ENCODE measurements at places on chromosomes 4 and X.

GRCh38 chr4:76058888-76059426 is 15.6 kb upstream of the ART3 start:
- no peak for DNase-seq

GRCh38 chr4:153725831-153726154 is 34.0 kb downstream of the RNF175 start:
- DNase-seq = no peak

DNA sequence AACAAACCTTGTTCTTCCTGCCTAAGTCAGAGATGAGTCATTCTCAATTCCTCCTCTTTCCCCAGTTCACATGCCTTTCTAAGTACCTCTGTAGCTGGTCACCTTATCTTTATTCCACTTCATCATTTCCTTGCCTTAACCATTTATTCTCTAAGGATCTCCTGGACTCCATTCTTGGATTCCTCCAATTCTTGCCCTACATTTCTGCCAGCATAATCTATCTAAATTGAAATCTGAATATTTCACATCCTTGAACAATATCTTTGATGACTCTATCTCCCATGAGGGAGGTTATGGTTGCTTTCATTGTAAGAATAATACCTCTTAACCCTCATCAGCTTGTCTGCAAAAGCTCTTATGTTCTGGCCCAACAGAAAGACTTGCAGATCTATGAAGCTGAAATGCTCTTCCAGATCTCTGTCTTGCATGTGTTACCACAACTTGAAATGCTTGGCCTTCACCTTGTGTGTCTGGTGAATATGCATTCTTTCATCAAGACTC is 28.6 kb upstream of the PDE5A start:
- no peak for DNase-seq

GRCh38 chrX:63250253-63250868 is 100.8 kb downstream of the SPIN4 start:
- peak; percentile 8 for DNase-seq

- DNase-seq = no peak
These were observed 14.2 kb downstream of the EFNB1 start for GRCh38 chrX:68842781-68843581.

DNA sequence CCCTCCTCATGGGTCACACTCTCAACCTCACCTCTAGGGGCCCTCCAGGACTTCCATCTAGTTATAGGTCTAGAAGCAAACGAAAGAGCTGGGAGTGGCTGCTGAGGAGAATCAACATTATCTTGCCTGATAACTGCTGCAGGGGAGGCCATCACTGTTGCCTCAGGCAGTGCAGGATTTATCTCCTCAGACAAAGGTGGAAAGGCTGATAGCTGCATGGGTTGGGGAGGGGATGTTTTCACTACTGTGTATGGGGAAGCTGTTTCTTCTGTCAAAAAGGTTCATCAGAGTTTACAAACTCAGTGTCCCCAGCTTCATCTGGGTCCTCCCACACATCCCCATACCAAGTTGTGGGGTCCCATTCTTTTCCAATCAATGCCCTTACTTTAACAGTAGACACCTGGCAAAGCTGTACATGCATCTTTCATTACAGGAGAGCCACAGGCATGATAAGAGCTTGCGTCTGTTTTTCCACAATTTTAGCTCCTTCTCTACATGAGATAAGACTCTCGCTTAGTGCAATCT is 17.6 kb upstream of the PRDM8 start:
- no peak for DNase-seq

DNA sequence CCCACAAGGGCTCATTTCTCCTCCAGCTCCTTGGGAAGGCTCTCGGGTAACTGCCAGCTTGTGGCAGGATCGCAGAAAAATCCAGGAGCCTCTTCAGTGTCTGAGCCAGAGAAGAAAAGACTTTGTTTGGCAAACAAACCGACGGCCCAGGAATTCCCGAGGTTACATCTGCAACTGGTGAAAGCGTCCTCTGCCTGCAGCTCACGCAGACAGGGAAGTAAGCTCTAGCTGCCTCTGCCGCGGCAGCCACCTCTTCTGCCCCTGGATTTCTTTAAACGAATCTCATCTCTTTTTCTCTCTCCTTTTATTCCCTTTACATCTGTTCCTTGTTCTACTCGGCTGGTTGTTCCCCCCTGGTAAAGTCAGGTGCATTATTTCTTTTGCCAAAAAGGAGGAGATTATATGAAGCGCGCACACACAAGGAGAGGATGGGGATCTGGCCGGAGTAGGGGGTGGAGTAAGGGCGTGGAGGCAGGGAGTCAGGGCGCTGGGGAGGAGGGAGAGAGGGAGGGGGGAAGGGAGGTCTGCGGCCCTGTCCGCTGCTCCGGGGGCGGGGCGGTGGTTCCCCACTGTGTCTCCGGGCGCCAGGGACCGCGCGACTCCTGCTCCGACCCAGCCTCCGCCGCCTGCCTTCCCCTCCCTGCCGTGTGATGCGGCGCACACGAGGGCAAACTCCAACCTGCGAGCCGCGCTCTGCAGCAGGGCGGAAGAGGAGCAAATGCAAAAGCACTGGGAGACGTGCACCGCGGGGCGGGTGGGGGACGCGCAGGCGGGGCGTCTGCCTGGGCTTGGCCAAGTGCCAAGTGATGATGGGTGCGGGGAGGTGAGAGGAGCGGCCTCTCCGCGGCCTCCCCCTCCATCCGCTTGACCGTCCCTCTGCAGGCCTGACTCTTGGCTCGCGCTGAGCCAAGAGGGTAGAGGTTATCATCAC is at the start of gene DCHS2:
Gene DCHS2, minus strand, starts transcription at position 459 of the 931 bp plus-strand sequence. Its CDS starts 444 bp downstream, at position 15.
- DNase-seq = peak; percentile 14

DNA sequence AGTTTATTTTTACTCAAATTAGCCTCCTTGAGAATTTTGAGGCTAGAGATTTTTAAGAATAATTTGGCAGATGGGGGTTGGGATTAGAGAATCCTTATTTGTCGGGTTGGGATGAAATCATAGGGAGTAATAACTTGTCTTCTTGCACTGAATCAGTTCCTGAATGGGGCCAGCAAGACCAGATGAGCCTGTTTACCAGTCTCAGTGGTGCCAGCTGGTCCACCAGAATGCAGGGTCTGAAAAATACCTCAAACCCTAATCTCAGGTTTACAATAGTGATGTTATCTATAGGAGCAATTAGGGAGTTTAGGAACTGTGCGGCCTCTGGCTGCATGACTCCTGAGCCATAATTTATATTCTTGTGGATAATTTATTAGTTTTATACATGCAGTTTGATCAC is 705.9 kb upstream of the AGA start:
- DNase-seq = no peak

- DNase-seq = no peak
These were observed 18.4 kb upstream of the CC2D2A start for GRCh38 chr4:15451181-15451865.

DNA sequence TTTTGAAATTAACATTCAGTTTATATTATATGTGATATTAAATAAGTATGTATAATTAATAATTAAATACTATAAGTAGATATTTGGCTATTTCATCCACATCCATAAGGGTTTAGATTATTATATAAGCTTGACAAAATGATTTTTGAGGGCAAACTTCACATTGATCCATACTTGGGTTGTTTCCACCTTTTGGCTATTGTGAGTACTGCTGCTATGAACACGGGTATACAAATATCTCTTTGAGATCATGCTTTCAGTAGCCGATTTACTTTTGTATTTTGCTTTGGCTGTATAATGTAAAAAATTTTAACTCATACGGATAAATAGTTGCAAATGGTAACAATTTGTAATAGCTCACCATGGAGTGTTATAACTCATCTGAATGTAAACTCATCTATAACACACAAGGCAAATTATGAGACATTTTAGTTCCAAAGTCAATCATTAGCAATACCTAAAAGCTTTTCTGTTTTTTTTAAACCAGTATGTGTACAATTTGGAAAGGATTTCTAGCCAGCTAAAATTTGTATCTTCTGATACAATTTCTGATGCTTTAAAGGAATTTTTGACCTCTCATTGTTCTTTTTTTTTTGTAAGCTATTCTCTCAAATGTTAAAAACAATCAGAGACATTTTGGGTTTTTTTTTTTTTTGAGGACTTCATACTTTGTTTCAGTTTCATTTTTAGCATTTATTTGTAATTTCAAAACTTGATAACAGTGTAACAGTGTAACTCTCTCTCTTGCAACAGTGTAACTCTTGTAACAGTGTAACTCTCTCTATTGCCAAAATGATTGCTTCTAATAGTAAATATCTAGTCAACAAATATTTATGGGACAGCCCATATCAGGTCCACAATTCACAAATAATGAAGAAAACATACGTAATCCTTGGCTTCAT is 51.8 kb upstream of the ARX start:
- DNase-seq = no peak

- DNase-seq = no peak
These were observed 518 bp downstream of the PRDM8 start for GRCh38 chr4:80197601-80198440.

DNA sequence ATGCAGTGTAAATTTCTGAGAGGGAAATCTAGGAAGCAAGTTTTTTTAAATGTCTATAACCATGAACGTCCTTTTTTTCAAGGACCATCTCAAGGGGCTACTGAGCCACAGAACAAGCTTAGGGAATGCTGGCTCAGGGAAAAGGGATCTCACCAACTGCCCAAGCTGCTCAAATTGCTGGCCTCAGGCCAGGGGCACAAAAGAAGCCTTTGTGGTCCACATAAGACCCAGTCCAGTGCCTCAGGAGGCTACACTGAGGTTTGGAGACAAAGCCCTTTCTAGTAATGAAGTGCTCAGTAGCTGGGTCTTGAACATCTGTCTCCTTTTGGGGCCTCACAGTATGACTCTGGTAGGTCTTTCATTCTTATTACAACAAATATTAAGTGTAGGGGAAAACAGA is 305.5 kb downstream of the RAB28 start:
- DNase-seq = no peak

- no peak for DNase-seq
These were observed 23.8 kb downstream of the SSX1 start for GRCh38 chrX:48278958-48279357.
